ENCODE measurements at places on chromosomes 3 and 15.

- H3K4me1 ChIP-seq, result peaks cover 3% of the 10 kb centered on the region
- DNase-seq, result no peak
- no peak overlapping the region for H3K27ac ChIP-seq
- peaks cover 41% of the 10 kb centered on the region for H3K27me3 ChIP-seq
- H3K36me3 ChIP-seq, result peaks cover 2% of the 10 kb centered on the region
Observed at GRCh38 chr15:101048581-101049030, 129.4 kb downstream of the LRRK1 start.

DNA sequence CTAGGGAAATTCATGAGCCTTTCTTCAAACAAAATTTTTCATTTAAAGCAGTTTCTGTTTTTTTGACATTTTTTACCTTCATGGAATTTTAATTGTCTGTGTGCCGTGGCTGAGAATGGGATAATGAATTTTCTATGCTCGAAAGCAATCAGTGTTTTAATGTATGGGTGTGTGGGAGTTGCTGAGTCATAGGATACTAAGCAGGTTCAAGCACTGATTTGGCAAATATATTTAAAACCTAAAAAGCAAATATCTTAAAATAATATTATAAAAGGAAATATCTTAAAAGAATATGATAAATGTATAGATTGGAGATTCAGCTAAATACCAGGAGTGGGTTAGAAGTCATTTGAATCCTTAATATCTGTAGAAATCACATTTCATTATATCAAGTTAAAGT lies 173.6 kb upstream of the LRRFIP2 start:
- peaks cover 3% of the 10 kb centered on the region for H3K4me1 ChIP-seq
- no peak overlapping the region for H3K27ac ChIP-seq
- H3K36me3 ChIP-seq, result peaks cover 8% of the 10 kb centered on the region
- no peak for DNase-seq
- H3K4me3 ChIP-seq, result no peak overlapping the region

- DNase-seq, result no peak
- no peak overlapping the region for H3K27ac ChIP-seq
- peaks cover 43% of the 10 kb centered on the region for H3K27me3 ChIP-seq
- H3K4me3 ChIP-seq, result no peak overlapping the region
- peaks cover 2% of the 10 kb centered on the region for H3K36me3 ChIP-seq
- no peaks in the 10 kb centered on the region for H3K4me1 ChIP-seq
Observed at GRCh38 chr3:107512108-107512507, 10.7 kb upstream of the BBX start.

DNA sequence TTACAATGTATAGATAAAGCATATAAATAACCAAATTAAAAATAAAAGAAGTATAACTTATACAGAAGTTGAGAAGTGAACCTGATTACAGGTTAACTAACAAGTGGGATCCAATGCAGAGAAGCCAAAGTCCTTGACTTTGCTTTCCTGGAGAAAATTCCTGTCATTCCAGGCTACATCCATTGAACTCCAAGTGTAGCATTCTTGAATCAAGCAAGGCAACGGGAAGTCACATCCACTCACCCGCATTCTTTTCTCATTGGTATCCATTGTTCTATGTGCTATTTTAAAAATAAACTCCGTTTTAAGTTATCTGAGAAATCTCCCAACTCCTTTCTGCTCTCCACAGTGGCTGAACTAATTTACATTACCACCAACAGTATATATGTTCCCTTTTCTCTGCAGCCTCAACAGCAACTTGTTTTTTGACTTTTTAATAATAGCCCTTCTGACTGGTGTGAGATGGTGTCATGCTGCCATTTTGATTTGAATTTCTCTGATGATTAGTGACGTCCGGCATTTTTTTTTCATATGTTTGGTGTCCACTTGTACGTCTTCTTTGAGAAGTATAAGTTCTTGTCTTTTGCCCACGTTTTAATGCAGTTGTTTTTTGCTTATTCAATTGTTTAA lies 534.3 kb downstream of the ROBO1 start:
- no peaks in the 10 kb centered on the region for H3K4me1 ChIP-seq
- no peaks in the 10 kb centered on the region for H3K27me3 ChIP-seq
- no peak overlapping the region for H3K27ac ChIP-seq
- H3K4me3 ChIP-seq, result no peak overlapping the region
- DNase-seq, result no peak

DNA sequence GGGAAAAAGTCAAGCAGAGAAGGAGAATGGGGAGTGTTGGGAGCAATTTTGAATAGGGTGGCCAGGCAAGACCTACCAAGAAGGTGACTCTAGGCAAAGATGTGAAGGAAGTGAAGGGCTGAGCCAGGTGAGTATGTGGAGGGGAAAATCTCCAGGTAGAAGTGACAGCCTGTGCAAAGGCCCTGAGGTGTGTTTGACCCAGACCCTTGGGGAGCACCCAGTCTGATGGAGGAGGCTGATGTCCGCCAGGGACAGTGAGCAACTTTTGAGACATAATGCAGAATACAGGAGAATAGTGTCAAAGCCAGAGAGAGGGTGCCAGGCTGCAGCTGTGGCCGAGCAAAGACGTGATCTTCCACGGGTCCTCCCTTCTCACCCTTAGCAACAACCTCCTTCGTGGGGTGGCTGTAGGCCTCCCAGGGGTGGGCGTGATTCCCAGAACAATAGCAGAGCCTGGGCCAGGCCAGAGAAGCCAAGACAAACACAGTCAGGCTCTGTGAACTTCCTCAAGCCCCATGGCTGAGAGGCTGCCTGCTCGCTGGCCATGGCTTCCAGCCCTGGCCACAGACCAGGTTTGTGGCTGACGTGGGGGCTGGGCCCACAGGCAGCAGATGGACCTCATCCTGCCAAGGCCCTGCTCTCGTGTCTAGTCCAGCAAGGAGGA lies 58.1 kb downstream of the SLC6A6 start:
- peaks cover 5% of the 10 kb centered on the region for H3K36me3 ChIP-seq
- H3K4me3 ChIP-seq, result no peak overlapping the region
- no peak overlapping the region for H3K27ac ChIP-seq

GRCh38 chr15:44368370-44368769 lies 59.1 kb upstream of the CTDSPL2 start:
- no peak overlapping the region for H3K4me3 ChIP-seq
- no peaks in the 10 kb centered on the region for H3K27me3 ChIP-seq
- no peak overlapping the region for H3K27ac ChIP-seq
- peaks cover 2% of the 10 kb centered on the region for H3K36me3 ChIP-seq

DNA sequence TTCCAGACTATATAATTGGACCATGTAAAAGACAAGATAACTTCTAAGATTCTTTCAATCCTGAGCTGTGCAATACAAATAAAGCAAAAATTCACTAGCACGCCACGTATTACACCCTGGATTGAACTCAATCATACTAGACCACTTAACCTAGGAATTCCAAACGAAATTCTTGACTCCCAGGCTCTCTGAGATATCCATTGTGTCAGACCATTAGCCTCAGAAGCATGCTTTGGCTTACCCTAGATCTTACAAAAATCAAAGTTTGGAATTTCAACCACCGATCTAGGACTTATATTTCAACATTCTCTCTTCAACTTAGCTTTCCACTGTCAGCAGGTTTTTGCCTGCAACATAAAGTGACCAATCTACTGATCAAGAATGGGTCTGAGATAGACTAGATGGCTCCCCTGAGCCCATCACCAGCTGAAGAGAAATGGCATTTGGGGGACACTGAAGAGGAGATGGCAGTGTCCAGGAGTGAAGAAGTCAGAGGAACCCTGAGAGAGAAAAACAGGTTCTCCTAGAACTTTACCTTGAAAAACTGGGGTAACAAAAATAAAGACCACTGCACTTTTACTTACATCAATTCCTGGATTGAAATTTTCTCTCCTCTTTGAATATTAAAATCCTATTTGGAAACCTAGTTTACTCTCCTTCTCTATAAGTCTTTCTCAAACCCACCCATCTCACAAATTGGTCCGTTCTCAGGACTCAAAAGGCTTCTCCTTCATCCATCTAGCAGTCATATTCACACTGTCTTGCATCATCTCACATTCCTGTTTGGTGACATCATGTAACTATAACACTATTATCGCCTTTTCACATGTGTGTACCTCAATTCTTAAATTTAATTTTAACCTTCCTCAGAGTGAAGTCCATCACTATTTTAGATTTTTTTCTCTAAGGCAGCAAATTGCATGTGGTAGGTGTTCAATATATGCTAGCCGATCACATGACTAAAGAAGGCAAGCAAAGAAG lies 18.5 kb downstream of the CPNE4 start:
- peaks cover 41% of the 10 kb centered on the region for H3K27me3 ChIP-seq
- no peak overlapping the region for H3K27ac ChIP-seq
- H3K4me1 ChIP-seq, result no peaks in the 10 kb centered on the region
- DNase-seq, result no peak

- H3K4me3 ChIP-seq, result no peak overlapping the region
- no peak overlapping the region for H3K27ac ChIP-seq
- DNase-seq, result no peak
- H3K4me1 ChIP-seq, result peaks cover 41% of the 10 kb centered on the region
- H3K36me3 ChIP-seq, result no peaks in the 10 kb centered on the region
- H3K27me3 ChIP-seq, result no peaks in the 10 kb centered on the region
Observed at GRCh38 chr3:107681396-107681795, 158.6 kb downstream of the BBX start.

- peak overlapping the region; percentile 51 for H3K27ac ChIP-seq
- no peak overlapping the region for H3K4me3 ChIP-seq
- no peaks in the 10 kb centered on the region for H3K27me3 ChIP-seq
- peaks cover 2% of the 10 kb centered on the region for H3K36me3 ChIP-seq
Observed at GRCh38 chr3:52481819-52482521, 13.2 kb upstream of the STAB1 start.

- H3K4me1 ChIP-seq, result peaks cover 40% of the 10 kb centered on the region
- H3K4me3 ChIP-seq, result no peak overlapping the region
- H3K36me3 ChIP-seq, result peaks cover 4% of the 10 kb centered on the region
- no peak overlapping the region for H3K27ac ChIP-seq
- peaks cover 79% of the 10 kb centered on the region for H3K27me3 ChIP-seq
Observed at GRCh38 chr3:138941259-138941885, 5.6 kb downstream of the FOXL2 start.

DNA sequence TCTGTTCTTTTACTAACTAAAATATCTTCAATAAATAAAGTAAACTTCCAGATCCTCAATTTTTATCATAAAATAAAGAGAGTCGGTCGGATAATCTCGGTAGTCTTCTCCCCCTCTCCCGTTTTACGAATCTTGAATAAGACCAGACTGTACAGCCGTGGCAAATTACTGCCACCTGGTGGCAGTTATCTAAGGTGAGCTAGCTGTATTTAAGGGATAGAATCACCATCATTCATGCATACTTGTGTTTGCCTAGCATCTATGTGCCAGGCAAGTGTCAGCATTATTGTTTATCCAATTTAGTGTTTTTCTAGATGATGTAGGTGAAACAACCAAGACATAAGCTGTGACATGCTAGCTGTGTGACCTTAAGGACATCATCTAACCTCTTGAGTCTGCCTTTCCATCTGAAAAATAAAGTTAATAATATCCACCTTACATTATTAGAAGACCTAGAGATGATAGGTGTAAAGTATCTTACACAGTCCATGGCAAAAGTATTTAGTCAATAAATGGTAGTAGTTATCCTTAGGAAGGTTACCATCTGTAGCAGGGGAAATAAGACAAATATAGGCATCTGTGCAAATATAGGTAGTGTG lies 21.3 kb downstream of the DUT start:
- peaks cover 6% of the 10 kb centered on the region for H3K4me1 ChIP-seq
- H3K27me3 ChIP-seq, result peaks cover 22% of the 10 kb centered on the region
- H3K27ac ChIP-seq, result no peak overlapping the region
- peaks cover 3% of the 10 kb centered on the region for H3K36me3 ChIP-seq

GRCh38 chr3:172607305-172608121 lies 84.3 kb upstream of the TNFSF10 start:
- no peaks in the 10 kb centered on the region for H3K36me3 ChIP-seq
- no peak overlapping the region for H3K27ac ChIP-seq
- H3K27me3 ChIP-seq, result peaks cover 9% of the 10 kb centered on the region
- no peak overlapping the region for H3K4me3 ChIP-seq
- DNase-seq, result no peak

- H3K36me3 ChIP-seq, result peaks cover 7% of the 10 kb centered on the region
- peaks cover 5% of the 10 kb centered on the region for H3K4me1 ChIP-seq
- no peak overlapping the region for H3K27ac ChIP-seq
- H3K4me3 ChIP-seq, result no peak overlapping the region
- H3K27me3 ChIP-seq, result no peaks in the 10 kb centered on the region
Observed at GRCh38 chr3:149179220-149179619, 42.4 kb downstream of the CP start.

- no peak for DNase-seq
- H3K27me3 ChIP-seq, result no peaks in the 10 kb centered on the region
- H3K4me3 ChIP-seq, result no peak overlapping the region
- no peaks in the 10 kb centered on the region for H3K36me3 ChIP-seq
- H3K4me1 ChIP-seq, result peaks cover 17% of the 10 kb centered on the region
- H3K27ac ChIP-seq, result no peak overlapping the region
Observed at GRCh38 chr3:177341736-177342419, 144.6 kb upstream of the TBL1XR1 start.
